ENCODE measurements at places on chromosomes 3 and 15. TPM values are rescaled to one million over a fixed set of nuclear protein-coding genes. Genes with fewer than 3 reads are reported as not detected.

- DNase-seq, result peak; percentile 91
Observed at GRCh38 chr15:74788683-74789151, 6.8 kb downstream of the CSK start.

GRCh38 chr3:178512647-178513046, 23.6 kb upstream of the KCNMB2 start:
- DNase-seq, result no peak

DNA sequence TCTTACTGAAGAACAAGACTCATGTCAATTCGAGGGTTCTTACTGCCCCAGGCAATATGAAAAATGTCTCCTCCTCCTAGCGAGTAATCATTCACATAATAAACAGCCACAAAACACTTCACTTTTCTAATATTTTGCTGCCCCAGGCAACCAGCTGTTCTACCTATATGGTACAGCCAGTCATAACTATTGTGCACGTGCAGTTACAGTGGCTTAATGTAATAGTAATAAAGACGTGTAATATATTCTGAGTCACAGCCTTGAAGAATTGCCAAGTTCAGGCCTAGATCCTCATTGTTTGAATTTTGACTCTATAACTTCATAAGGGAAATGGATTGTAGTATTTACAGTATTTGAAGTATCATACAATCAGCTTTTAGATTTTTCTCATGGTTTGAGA, 1250.0 kb upstream of the GBE1 start:
- DNase-seq, result no peak

DNA sequence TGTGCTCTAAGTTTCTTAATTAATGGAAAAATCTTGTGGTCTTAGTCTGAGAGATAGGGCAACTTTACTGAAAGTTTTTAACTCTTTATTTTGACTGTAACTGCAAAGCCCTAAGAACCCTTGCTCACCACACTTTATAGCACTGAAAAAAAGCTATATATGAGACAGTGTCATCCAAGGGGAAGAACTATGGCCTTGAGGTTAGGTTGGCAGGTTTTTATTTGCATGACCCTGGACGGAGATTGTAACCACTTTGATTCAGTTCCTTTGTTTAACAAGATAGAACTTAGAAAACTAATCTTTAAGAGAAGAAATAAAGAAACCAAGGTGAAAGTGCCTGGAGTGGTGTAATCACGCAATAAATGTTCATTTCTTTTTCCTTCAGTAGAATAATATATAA, 30.6 kb upstream of the LYSMD4 start:
- DNase-seq, result no peak

- no peak for DNase-seq
Observed at GRCh38 chr3:59482684-59483083, 432.9 kb upstream of the CFAP20DC start.

- DNase-seq, result no peak
Observed at GRCh38 chr3:142159083-142159740, 9.9 kb upstream of the TFDP2 start.

DNA sequence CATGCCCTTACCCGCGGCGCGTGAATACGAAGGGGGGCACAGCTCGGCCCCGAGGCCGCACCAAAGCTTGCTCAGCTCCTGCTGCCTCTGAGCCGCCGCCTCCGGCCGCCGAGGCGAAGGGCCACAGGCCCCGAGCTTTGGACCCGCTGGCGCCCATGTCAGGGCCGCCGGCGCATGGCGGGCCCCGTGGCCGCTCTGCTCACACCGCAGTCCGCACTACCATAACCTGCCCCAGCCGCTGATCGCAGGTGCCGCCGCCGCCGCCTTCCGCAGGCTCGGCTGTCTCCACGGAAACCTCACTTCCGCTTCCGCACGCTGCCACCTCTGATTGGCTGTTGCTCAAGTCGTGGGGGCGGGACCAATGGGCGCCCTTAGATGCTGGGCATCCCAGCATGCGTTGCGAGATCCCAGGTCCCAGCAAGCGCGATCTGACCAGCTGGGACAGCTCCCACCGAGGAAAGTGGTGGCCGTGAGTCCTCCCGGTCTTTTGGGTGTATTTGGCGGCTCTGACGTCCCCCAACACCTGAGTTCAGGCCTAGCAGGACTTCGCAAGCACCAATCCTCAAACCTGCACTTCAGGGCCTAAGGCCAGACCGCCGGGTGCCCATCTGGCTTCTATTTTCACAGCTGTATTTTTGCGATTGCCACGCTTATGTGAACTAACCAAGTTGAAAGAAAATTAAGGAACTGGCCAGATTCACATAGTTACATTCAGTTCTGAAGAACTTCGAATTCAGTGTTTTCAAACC, at the start of gene TUSC2:
TSS of gene TUSC2 (minus strand) at position 281 of the 749 bp plus-strand sequence. CDS start at position 157, 124 bp downstream.
- DNase-seq, result peak; percentile 99

- peak; percentile 94 for DNase-seq
Observed at GRCh38 chr15:90885432-90886290, 1.4 kb downstream of the FES start.

- no peak for DNase-seq
Observed at GRCh38 chr3:23479026-23479425, 275.9 kb downstream of the UBE2E2 start.

Gene LRIG1
- total RNA-seq, result 52.8 TPM

Gene GREM1
- total RNA-seq, result not detected

Gene CILP
- total RNA-seq, result 0.02 TPM

Gene STRA6
- total RNA-seq, result not detected
